Inflammatory macrophage (primary cell): ENCODE measurements at places on chromosomes 2 and 18.

DNA sequence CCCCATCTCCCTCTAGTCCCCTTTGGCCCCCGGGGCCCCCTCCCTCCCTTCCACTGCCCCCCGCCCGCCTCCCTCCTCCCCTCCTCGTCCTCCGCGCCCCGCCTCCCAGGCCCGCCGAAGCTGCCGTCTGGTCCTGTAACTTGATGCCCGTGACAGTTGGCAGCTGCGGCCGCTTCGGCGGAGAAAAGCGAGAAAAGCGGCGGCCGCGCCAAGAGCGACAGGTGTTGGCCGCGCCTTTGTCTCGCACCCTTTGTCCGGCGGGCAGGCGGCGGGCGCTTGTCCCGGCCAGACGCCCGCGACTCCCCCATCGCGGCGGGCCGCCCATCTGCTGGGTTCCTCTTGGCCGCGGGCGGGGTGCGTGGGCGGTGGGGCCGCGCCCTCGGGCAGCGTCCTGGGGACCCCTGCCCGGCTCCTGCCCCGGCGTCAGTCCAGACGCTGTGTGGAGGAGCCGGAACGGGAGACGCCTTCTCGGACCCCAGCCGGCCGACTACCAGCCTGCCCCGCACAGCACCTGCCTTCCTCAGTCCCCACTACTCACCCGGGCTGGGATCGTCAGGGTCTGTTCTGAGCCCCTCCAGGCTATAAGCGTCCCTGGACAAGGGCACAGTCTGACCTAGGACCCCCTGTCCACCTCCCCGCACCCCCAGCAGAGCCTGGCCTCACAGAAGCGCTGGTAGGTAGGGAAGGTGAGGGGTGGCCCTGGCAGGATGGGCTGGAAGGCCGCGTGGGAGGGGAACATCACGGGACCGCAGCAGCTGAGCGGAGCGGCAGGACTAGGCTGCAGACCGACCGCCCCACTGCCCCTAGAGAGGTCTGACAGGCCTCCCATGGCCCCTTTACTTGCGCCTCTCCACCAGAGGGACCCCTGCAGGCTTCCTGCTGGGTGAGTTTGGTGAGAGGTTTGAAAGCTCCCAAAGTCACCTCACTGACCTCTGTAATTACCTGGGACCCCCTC, 1.2 kb upstream of the HES6 start:
- no peak for DNase-seq

- DNase-seq = no peak
These were observed 168.8 kb downstream of the TXNL1 start for GRCh38 chr18:56469582-56469981.

GRCh38 chr2:198774576-198774975, 683.2 kb downstream of the SATB2 start:
- no peak for DNase-seq

- no peak for DNase-seq
These were observed 267.1 kb downstream of the PRKCE start for GRCh38 chr2:45918463-45919159.

DNA sequence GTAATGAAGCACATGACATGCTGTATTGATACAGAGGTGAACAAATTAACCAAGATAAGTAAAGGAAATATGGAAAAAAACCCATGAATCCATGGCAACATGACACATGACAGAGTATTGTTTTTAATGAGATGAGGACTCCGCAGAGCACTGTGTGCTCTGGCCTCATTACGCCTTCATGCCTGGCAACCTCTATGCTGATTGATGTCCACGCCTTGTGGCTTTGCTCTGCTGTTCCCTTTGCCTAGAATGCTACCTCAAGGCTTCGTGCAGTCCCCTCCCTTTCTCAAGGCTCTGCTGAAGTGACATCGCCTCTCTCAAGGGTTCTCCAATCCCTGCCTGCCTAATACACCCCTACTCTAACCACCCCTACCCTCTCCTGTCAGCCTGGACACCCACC, 8.4 kb downstream of the SIGLEC15 start:
- no peak for DNase-seq
